ENCODE measurements at places on chromosomes 11 and 22.

DNA sequence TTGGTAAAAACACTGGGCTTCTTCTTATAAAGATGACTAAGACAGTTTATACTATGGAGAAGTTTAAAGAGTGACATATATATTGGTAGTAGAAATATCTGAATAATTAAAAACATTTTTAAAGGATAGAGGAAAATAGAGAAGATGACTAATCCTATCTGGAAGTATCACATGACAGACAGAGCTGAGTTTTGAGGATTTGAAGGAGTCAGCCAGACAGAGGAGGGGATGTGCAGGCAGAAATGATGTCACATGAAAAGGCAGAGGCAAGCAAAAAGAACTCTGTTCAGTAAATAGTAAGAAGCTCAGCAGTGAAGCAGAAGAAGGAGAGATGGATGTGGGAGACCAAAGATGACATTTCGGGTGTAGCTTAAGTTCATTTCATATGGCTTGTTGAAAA, 1.6 kb downstream of the OR10A2 start:
- DNase-seq, result no peak

GRCh38 chr11:4453118-4453517, 4.0 kb downstream of the OR52K2 start:
- no peak for DNase-seq

DNA sequence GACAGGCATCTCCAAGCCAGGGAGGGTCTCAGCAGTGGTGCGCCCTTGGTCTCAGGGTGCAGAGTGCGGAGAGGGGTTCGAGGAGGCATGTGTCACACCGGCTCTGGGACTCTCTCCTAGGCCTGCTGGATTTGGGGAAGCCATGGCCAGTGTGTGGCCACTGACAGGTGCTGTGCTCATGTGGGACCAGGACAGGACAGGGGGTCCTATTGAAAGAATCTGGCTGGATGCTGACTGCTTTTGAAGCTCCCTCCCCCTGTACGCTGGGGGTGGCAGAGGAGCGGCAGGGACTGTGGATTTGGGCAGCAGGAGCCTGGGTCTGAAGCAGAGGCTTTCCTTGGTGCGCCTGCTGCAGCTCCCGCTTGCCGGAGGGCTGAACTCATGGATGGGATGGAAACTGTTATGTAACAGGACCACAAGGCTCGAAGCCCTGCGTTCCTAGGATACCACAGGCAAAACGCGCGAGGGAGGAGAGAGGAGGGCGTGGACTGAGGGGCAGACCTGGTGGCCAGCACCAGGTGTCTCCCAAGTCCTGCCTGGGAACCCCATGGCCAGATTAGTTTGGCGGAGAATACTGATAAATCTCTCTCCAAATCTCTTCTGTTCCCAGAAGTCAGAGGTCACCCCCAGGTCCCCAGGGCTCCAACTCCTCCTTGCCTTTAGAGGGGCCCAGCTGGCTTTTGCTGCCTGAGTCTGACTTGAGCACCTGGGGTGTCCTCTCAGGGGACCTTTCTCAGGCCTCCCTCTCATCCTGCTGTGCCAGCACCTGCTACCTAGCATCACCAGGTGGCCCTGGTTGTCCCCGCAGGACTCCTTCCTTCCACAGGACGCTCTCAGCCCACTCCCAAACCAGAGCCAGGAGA, 13.8 kb upstream of the TEF start:
- DNase-seq, result no peak

GRCh38 chr11:36228689-36229088, 60.5 kb downstream of the COMMD9 start:
- peak; percentile 12 for DNase-seq

DNA sequence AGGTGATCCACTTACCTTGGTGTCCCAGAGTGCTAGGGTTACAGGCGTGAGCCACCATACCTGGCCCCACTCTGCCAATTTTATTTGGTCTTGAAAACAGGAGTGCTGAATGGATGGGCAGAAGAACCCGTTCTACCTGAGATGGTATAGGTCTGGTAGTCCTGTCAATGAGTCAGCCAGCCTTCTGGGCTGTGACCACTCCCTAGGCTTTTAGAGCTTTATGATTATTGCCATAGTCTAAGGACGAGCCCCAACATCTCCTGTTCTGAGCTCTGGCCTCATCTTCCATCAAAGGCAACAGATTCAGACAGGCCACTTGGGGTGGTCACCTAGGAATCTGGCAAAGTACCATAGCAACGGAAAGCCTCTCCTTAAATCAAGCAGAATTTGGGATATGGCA, 11.5 kb downstream of the ZDHHC5 start:
- DNase-seq, result no peak

DNA sequence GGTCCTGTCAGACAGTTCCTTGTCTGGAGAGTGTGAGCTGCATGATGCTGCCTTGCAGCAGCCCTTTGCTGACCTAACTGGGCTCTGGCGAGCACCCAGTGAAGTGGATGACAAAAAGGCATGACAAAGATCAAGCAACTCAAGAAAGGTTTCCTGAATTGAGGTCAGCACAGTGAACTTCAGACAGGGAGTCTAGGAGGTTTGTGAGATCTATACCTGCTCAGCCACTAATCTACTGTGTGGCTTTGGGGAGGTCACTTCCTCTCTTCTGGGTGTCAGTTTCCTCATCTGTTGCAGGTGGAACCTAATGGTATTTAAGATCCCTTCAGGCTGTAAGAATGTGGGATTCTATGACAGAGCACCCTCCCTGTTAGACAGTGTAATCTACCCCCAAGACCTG, 213.9 kb upstream of the NARS2 start:
- DNase-seq, result no peak

- DNase-seq, result peak; percentile 50
These were observed 88.6 kb downstream of the PLEKHA7 start for GRCh38 chr11:16925561-16926065.

- no peak for DNase-seq
These were observed 5.0 kb upstream of the OR52H1 start for GRCh38 chr11:5553343-5553742.

DNA sequence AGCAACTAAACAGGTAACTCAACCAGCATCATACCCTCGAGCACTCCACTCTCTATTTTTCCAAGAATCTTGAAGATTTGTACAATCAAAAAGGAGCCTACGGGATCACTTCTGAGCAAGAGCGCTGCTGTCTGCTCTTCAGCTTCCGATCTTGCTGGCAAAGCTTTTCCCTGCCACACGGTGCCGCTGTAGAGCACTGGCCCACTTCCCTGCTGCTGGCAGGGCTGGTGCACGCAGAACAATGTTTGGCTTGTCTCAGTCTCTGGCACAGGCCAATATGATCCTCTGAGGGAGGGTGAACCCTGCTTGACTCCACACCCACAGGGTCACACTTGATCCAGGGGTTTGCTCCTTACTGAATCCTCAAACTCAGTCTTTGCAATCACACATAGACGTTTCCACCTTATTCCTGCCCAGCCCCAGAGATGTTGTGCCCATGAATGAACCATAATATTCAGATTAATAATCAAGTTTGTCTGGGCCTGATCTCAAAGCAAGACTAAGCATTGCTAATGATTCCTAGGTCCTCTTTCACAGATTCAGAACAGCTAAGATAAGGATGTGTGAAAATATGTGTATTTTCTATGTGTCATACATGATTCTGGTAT, 536.6 kb downstream of the SOX6 start:
- DNase-seq, result peak; percentile 35

DNA sequence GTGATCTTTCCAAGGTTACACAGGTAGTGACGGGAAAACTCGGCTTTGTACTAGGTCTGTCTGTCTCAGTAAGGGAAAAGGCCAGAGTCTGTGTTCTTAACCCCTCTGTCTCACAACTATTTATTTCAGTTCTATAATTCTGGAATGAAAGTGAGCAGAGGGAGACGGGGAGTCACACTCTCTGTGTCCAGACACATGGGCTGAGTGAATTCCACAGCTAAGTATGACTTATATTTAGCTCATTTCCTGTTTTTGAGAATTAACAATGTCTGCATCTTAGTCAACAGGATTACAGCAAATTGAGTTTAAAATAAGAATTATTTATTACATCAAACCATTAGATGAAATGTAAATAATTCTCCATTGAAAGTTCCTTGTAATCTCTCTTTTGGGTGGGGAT, 62.5 kb upstream of the OR4B1 start:
- peak; percentile 25 for DNase-seq

DNA sequence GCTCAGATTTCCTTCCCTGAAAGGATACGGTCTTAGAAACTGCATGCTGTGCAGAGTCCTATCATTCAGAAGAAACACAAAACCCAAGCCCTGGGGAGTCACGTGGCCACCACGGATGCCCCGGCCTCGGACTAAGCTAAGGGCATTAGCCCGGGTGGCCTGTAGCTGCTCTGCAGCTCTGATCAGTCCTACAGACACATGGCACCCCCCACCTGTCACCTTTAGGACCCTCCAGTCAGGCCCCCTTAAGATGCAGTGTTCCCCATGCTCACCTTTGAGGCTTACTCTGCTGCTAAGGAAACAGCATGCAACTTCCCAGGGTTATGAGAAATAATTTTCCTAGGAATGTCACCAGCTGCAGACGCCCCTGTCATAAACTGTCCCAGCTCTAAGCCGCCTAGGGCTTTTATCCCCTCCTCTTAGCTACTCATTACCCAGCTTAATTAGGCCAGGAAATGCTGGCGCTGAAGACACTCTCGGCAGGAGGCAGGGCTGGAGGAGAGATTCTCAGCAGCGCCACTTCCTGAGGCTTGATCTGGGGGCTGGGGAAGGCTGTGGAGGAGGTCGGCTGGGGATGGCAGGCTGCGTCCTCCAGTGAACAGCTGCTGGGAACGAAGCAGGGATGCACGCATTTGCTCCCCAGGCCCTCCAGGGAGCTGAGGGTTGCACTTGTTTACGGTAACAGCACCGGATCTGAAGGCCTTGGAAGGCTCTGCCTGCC, 47.2 kb upstream of the ADA2 start:
- no peak for DNase-seq

- DNase-seq, result peak; percentile 83
These were observed 49.0 kb downstream of the OR4D9 start for GRCh38 chr11:59560290-59560701.

DNA sequence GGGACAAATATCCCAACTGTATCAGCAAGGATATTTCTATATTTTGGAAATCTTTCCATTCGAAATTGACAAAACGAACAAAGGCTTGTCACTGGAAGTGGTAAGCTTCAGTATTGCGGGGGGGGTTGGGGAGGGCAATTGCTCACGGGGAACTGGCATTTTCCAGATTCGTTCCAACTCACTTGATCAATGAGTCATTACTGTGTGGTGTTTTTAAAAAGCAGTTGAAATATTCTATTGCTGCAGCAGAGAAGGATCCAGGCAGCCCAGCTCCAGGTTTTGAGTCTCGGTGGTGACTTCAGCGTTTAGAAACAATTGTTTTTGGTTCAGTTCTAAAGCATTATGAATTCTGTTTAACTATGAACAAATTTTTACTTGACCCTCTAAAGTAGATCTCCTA, 33.8 kb upstream of the FBLN1 start:
- DNase-seq, result peak; percentile 49

GRCh38 chr11:76501526-76502202, 56.8 kb downstream of the EMSY start:
- no peak for DNase-seq

DNA sequence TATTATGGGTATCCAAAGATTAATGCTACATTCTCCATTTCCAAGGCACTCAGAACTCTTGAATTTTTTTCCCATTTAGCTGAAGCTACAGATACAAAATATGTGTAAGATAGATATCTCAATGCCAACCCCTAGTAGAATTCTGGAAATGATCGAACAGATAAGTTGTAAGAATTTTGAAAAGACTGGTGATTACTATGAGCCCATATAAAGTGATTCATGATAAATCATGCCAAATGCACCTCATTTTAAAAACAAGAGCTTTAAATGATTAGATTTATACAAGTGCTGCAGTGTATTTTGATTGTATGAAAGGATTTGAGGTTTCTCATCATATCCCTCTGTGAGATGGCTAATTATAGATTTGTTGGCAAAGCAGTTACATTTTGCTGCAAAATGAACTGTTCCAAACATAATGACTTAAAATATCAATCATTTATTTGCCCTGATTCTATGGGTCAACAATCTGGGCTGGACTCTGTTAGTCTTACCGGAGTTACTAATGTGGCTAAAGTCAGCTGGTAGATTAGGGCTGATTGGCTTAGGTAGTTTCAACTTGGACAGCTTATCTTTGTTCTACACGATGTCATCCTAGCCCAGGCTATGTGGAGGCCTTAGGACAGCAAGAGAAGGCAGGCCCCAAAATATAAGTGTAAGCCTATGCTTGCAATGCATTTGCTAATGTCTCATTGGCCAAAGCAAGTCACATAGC, 3.4 kb downstream of the OR10V1 start:
- DNase-seq, result no peak

DNA sequence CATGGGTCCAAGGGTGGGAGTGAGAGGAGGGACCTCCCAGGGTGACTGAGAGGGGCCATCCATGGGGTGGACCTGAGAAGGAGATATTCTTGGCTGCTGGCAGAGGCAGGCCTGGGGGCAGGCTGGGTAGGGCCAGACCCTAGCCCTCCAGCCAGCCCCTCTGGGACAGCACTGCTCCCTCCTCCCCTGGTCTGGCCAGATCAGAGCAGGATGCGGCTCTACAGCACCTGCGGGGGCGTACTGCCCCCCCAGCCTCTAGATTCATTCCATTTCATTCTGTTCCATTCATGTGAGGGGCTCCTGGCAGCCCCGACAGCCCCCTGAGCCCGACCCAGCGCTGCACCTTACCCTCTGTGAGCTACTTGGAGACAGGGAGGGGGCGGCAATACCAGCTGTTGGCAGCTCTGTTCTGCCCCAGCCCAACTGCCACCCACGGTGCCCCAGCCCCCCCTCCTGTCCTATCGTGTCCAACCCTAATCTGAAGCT, 34.3 kb upstream of the MYRF start:
- DNase-seq, result no peak

DNA sequence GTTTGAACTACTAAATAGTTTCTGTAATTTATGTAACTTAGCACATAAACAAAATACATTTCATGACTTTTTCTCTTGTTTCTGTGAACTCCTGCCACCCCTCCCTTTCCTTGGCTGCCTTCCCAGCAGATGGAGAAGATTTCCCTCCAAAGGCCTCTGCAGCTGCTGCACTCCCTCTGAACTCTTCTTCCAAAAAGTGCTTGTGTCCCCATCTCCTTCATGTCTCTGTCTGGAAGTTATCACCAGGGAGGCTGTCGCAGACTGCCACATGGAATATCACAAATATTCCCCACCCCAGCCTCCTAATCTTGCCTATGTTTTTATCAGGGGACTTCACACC, 1068.3 kb downstream of the OPCML start:
- DNase-seq, result no peak

GRCh38 chr11:66346476-66347424, 679 bp downstream of the B4GAT1 start:
- DNase-seq, result no peak

GRCh38 chr11:45724153-45724552, 58.7 kb upstream of the CHST1 start:
- DNase-seq, result no peak

DNA sequence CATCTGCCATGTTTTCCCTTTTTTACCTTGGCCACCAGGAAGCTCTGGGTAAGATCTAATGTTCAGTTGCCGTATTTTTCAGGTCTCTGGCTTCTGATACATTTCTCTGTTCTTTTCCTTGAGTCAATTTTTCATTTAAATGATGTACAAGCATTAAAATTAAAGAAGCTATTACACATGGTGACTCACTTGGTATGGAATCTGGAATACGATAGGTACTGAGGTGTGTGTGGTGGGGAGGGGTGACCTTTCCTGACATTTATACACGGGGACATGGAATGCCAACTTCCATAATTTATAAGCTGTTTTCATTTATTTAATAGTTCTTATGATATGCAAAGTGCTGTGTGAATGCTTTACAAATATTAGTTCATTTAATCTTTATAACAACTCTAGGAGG, 47.8 kb upstream of the ALX4 start:
- DNase-seq, result no peak

Data from A172 (cell line).